BJ (cell line): ENCODE measurements at places on chromosomes 7 and 10. TPM values are rescaled to one million over a fixed set of nuclear protein-coding genes. Genes with fewer than 3 reads are reported as not detected.

The LRRC18 gene
- not detected in 2 replicates for polyA plus RNA-seq

The MUC3A gene
- not detected in 2 replicates for polyA plus RNA-seq

The ELN gene
- 419 and 619 TPM in 2 replicates for polyA plus RNA-seq

The VSTM4 gene
- 2.8 and 4.4 TPM in 2 replicates for polyA plus RNA-seq

The FAM24A gene
- polyA plus RNA-seq, result not detected in 2 replicates

The IL6 gene
- 25.7 and 31.0 TPM in 2 replicates for polyA plus RNA-seq

The SPDYE1 gene
- not detected in 2 replicates for polyA plus RNA-seq

The ELOVL3 gene
- polyA plus RNA-seq, result 0.34 and 0.43 TPM in 2 replicates

The CYP3A4 gene
- polyA plus RNA-seq, result not detected in 2 replicates

The TRIM4 gene
- 18.6 and 25.4 TPM in 2 replicates for polyA plus RNA-seq

The PILRB gene
- 10.6 and 25.4 TPM in 2 replicates for polyA plus RNA-seq
